ENCODE measurements at places on chromosomes 5 and 9.

DNA sequence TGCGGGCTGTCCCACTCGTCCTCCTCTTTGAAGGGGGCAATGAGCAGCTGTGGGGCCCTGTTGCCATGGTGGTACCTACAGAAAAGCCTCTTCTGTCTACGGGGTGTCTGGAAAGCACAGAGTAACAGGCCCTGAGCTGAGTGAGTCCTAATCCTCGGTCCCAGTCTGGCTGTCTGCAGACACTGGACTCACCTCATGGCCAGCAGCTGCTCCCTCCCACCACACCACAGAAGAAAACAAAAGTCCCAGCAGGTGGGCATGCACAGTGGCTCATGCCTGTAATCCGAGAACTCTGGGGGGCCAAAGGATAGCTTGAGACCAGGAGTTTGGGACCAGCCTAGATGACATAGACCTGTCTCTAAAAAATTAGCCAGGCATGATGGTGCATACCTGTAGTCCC lies 19.9 kb downstream of the P4HA2 start:
- no peak overlapping the region for H3K4me3 ChIP-seq
- H3K27me3 ChIP-seq, result no peaks in the 10 kb centered on the region
- peak; percentile 62 for DNase-seq
- H3K4me1 ChIP-seq, result peaks cover 13% of the 10 kb centered on the region

- H3K4me1 ChIP-seq, result peaks cover under 1% of the 10 kb centered on the region
- H3K27ac ChIP-seq, result no peak overlapping the region
- DNase-seq, result no peak
- H3K27me3 ChIP-seq, result no peaks in the 10 kb centered on the region
Observed at GRCh38 chr5:124628721-124629596, 117.5 kb downstream of the ZNF608 start.

- H3K4me3 ChIP-seq, result no peak overlapping the region
- H3K36me3 ChIP-seq, result no peaks in the 10 kb centered on the region
- H3K4me1 ChIP-seq, result no peaks in the 10 kb centered on the region
- H3K27ac ChIP-seq, result no peak overlapping the region
- DNase-seq, result no peak
- no peaks in the 10 kb centered on the region for H3K27me3 ChIP-seq
Observed at GRCh38 chr9:17272536-17272935, 137.7 kb downstream of the CNTLN start.

DNA sequence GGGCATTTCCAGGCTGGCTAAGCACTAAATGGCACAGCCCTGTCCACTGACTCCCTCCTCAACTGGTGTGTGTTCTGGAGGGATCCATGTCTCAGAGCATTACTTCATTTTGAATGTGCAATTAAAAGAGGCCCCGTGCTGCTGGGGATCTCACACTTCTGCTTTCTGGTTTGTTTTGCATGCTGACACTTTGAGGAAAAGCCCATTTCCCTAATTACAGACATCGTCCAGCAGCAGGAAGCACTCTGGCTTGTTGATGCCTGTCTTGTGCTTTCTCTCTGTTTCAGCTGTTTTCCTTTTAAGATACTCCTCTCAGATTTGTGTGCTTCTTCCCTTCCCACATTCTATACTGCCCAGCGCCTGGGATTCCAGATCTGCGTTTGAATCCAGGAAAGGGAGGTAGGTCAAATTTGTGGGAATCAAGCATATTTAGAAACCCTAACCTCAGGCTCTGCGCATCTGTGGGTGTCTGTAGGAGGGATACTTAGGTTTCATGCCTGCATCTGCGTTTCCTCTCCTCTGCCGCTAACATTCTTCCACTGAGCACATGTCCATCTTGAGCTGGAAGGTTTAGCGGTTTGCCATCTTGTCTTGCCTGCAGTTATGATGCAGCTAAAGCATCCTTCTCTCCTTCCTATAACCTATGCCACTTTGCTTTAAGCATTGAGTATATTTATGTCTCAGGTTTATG lies 25.7 kb downstream of the SYK start:
- no peaks in the 10 kb centered on the region for H3K27me3 ChIP-seq
- H3K4me3 ChIP-seq, result no peak overlapping the region
- H3K36me3 ChIP-seq, result peaks cover 6% of the 10 kb centered on the region
- no peak overlapping the region for H3K27ac ChIP-seq
- DNase-seq, result no peak
- no peaks in the 10 kb centered on the region for H3K4me1 ChIP-seq

GRCh38 chr9:34377404-34377746 lies 677 bp upstream of the MYORG start:
- H3K4me3 ChIP-seq, result peak overlapping the region; percentile 70
- DNase-seq, result peak; percentile 91
- H3K27me3 ChIP-seq, result no peaks in the 10 kb centered on the region
- no peak overlapping the region for H3K27ac ChIP-seq

DNA sequence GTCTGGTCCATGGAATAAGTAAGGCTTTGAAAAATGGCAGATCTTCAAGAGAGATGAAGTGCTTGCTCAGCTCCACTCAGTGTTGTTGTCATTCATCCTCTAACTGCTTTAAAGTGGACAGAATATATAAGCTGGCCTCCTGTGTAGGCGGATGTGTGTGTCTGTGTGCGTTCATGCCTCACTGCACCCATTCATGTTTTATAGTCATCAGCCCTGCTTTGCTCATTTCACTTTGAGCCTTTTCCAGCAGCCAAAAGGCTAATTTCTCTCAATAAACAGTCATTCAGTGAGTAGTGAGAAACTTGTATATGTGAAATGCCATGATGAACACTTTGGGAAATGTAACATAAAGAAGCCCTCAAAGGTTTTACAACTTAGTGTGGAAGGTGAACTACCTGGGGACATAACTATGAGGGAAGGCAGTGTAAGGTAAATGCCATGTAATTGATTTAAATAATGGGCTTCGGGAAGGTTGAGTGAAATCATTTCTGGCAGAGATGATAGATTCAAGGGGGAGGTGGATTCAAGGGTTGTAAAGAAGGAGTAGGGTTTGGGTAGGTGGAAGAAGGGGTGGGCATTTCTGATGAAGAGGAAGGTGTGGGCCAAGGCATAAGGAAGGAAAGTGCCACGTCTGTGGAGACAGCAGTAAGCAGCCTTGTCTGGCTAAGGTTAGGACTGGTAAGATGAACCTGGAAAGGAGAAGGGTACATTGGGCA lies 15.7 kb downstream of the TTC23L start:
- no peaks in the 10 kb centered on the region for H3K4me1 ChIP-seq
- no peaks in the 10 kb centered on the region for H3K27me3 ChIP-seq
- no peak overlapping the region for H3K27ac ChIP-seq
- DNase-seq, result no peak
- no peak overlapping the region for H3K4me3 ChIP-seq

GRCh38 chr9:90508940-90509339 lies 133.7 kb downstream of the DIRAS2 start:
- H3K27ac ChIP-seq, result no peak overlapping the region
- H3K4me1 ChIP-seq, result no peaks in the 10 kb centered on the region
- DNase-seq, result no peak
- no peaks in the 10 kb centered on the region for H3K36me3 ChIP-seq

GRCh38 chr5:51859624-51860023 lies 476.4 kb downstream of the ISL1 start:
- H3K4me3 ChIP-seq, result no peak overlapping the region
- no peaks in the 10 kb centered on the region for H3K4me1 ChIP-seq
- no peak for DNase-seq
- H3K27ac ChIP-seq, result no peak overlapping the region
- H3K27me3 ChIP-seq, result no peaks in the 10 kb centered on the region

- H3K4me3 ChIP-seq, result no peak overlapping the region
- no peaks in the 10 kb centered on the region for H3K27me3 ChIP-seq
- H3K36me3 ChIP-seq, result no peaks in the 10 kb centered on the region
- H3K4me1 ChIP-seq, result peaks cover 18% of the 10 kb centered on the region
- no peak for DNase-seq
Observed at GRCh38 chr5:76524868-76525267, 98.3 kb downstream of the F2RL2 start.

DNA sequence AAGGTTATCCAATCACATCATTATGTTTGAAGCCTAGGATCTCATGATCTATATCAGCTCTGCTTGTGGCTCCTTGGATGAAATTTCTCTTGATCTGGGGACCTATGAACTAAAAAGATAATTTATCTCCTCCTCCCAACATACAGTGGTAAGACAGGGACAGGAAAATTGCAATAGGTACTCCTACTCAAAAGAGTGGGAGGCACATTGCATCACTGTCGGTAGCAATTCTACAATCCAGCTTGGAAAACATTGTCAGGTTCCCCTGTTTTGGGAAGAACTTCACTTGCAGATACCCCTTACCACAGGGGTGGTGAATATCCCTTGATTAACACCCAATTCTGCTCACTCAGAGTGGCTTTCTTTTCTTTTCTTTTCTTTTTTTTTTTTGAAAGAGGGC lies 107.7 kb downstream of the HSPA4 start:
- no peak overlapping the region for H3K4me3 ChIP-seq
- H3K36me3 ChIP-seq, result no peaks in the 10 kb centered on the region
- H3K4me1 ChIP-seq, result no peaks in the 10 kb centered on the region

GRCh38 chr5:119273391-119273839 lies 82.4 kb upstream of the TNFAIP8 start:
- H3K4me1 ChIP-seq, result peaks cover 51% of the 10 kb centered on the region
- no peaks in the 10 kb centered on the region for H3K36me3 ChIP-seq
- no peak overlapping the region for H3K4me3 ChIP-seq
- no peak for DNase-seq
- no peaks in the 10 kb centered on the region for H3K27me3 ChIP-seq
- no peak overlapping the region for H3K27ac ChIP-seq

DNA sequence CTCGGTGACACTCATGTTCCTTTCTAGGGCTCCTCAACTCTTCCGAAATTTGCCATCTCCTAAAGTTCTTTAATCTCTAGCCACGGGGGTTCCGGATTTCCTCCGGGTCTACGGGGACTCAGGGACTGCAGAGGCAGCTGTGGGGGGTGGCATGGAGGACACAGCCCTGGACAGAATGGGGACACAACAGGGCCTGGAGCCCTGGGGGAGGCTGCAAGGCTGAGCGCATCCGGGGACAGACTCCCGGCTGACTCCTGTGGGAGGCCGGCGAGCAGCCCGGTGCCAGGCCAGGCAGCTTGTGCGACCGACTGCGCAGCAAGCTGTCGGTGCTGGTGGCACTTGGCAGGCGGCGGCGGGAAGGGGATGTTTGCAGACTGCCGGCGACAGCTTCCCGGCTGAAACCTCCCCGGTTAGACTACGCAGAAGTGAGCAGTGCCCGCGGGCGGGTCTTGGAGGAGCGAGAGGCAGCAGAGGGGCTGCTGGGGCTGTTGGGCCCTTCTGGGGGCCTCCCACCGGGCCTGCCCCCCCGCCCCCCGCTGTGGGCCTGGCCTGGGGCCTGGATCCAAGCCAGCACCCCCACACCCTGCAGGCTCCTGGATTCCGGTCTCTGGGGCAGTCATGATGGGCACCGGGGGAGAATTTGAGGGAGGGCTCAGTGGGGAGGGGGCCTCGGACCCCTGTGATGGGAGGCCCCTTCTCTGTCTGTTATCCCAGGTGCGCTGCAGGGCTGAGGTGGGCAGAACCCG lies 28.7 kb upstream of the UBAC1 start:
- no peaks in the 10 kb centered on the region for H3K36me3 ChIP-seq
- no peak overlapping the region for H3K27ac ChIP-seq
- peaks cover 35% of the 10 kb centered on the region for H3K4me1 ChIP-seq
- no peak for DNase-seq
- no peak overlapping the region for H3K4me3 ChIP-seq

GRCh38 chr9:123432331-123433236 lies 76.6 kb downstream of the CRB2 start:
- no peaks in the 10 kb centered on the region for H3K4me1 ChIP-seq
- H3K27ac ChIP-seq, result no peak overlapping the region
- no peak for DNase-seq
- H3K36me3 ChIP-seq, result no peaks in the 10 kb centered on the region

DNA sequence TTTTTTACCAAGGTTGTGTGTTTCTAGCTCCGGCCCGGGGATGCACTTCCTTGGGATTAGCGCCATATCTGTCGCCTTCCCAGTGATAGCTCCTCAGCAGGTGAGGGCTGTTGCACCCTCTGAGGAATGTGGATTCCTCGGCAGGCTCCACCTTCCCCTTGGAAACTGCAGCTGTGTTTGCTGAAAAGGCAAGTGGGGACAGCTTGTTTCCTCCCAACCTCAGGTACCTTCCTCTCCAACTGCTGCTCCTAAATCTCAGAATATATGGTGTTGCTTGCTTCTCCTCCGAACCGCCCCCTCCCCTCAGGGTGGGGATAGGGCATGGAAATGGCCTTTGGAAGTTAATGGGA lies 1.3 kb downstream of the SLC1A1 start:
- H3K4me3 ChIP-seq, result peak overlapping the region; percentile 70
- peaks cover 24% of the 10 kb centered on the region for H3K4me1 ChIP-seq
- no peaks in the 10 kb centered on the region for H3K36me3 ChIP-seq
- no peak for DNase-seq
- H3K27ac ChIP-seq, result no peak overlapping the region

GRCh38 chr5:105448271-105448670 lies 1885.7 kb upstream of the NUDT12 start:
- no peak overlapping the region for H3K4me3 ChIP-seq
- no peak overlapping the region for H3K27ac ChIP-seq
- no peaks in the 10 kb centered on the region for H3K4me1 ChIP-seq
- H3K27me3 ChIP-seq, result no peaks in the 10 kb centered on the region
- no peak for DNase-seq

GRCh38 chr5:98813755-98814154 lies 40.3 kb downstream of the RGMB start:
- DNase-seq, result no peak
- H3K4me1 ChIP-seq, result no peaks in the 10 kb centered on the region
- no peaks in the 10 kb centered on the region for H3K36me3 ChIP-seq

DNA sequence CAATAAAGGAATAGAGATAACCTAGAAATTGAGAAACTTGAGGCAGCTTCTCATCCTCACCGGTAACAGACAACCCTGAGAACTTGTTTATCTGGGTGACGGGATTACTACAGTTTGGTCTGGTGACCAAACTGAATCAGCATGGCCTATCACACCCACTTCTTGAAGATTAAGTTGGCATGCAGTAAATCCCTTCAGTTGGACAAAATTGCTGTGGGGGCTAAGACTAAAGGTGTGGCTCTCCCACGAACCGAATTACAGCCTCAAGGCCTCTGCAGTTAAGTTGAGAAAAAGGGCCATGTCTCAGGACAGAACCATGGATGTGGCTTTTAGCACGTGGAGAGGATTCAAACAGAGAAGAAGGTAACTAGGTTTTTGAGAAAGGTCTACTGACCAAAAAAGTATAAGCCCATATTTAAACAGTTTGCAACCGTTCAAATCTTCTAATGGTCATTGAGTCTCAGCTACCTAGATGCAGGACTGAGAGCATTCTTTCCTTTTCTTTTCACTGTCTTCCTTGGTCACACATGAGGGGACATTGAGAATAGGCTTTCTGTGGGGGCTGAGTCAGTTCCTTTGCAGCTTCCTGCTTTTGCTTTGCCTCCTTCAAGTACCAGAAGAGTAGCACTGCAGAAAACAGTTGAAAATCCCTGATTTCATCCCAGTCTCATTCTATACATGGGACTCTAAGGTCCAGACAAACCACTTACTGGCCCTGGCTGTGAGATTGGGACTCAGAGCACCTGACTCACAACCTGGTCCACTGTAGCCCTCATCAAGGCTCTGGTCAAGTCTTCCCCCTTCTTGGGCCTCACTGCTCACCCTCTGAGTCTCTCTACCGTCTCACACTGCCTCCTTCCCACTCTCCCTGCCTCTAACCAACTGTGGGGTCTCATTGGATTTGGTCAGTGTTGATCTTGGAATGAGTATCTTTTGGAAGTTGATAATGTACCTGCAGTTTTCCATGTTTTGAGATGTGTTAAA lies 30.9 kb downstream of the PDE6A start:
- H3K36me3 ChIP-seq, result no peaks in the 10 kb centered on the region
- no peaks in the 10 kb centered on the region for H3K4me1 ChIP-seq
- no peak overlapping the region for H3K4me3 ChIP-seq
- no peak overlapping the region for H3K27ac ChIP-seq

- H3K36me3 ChIP-seq, result no peaks in the 10 kb centered on the region
- no peak for DNase-seq
- H3K4me1 ChIP-seq, result peaks cover 26% of the 10 kb centered on the region
- peaks cover 5% of the 10 kb centered on the region for H3K27me3 ChIP-seq
Observed at GRCh38 chr9:133584559-133585476, 24.4 kb downstream of the FAM163B start.

Measured in vagina (tissue), 2 donors.